ENCODE measurements at places on chromosomes 2 and 18.

DNA sequence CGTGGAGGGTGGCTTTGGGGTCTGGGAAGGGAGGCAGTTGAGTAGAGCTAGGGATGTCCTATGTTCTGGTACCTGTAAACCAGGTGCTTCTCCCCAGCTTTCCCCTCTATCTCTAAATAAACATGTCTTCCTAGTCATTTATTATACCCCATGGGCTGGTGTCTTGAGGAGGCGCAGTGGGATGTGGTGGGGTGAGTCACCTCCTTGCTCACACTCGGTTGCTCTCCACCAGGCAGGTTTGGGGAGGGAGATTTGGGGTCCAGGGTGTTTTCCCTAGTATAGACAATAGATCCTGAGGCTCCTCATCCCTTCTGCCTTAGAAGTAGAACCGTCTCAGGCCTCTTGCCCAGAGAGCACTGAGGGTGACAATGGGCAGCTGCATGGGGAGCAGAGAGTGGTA is 5.1 kb downstream of the PSD4 start:
- no peak for DNase-seq

DNA sequence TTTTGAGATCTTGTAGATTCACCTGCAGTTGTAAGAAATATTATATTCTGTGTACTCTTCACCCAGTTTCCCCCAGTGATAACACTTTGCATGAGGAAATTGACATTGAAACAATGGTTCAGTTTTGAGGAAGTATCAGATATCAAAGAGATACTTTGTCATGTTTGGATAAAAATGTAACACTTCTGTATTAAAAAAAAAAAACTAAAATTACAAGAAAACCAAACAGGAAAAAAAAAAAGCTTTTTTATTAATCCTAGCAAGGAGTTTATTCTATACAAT is 204.0 kb downstream of the ARL4C start:
- no peak for DNase-seq

- no peak for DNase-seq
These were observed 249.1 kb upstream of the SALL3 start for GRCh38 chr18:78730546-78730945.

GRCh38 chr2:188138313-188138712 is 153.4 kb upstream of the GULP1 start:
- DNase-seq = no peak

GRCh38 chr18:25518716-25519053 is 166.7 kb upstream of the ZNF521 start:
- DNase-seq = no peak

- no peak for DNase-seq
These were observed 364.7 kb downstream of the ERBB4 start for GRCh38 chr2:212173756-212174510.

GRCh38 chr2:240815761-240816583 is 4.0 kb downstream of the KIF1A start:
- no peak for DNase-seq

DNA sequence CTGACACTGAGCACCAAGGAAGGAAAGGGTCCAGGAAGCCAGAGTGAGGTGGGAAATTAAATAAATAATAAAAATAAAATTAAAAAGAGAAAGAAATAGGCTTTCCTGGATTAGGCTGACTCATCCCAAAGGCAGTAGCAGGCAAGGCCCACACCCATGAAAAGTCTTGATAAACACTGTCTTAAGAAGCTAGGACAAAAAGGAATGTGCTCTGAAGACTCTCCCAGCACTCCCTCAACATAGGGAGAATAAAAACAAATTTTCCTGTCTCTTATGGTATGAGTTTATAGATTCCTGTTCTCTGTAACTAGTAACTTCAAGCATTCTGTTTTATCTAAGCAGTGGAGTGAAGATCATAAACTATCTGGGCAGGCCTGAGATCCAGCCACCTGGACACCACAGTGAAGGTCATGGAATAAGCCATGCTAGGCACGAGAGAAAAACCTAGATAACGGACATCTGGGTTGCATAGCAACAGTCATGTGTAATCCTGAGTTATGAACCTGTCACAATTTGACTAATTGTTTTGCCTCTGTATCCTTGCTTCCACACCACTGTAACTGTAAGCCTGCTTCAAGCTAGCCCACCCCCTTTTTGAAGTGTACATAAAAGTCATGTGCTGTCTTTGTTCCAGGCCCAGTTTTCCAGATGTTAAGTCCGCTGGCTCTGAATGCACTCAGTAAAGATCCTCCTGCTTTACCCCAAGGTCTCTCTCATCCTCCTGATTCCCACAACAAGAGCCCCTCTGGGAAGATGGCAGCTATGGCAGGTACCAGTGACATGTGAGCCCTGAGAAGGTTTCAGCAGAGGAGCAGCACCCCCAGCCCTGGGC is 107.8 kb downstream of the NDUFA10 start:
- no peak for DNase-seq

DNA sequence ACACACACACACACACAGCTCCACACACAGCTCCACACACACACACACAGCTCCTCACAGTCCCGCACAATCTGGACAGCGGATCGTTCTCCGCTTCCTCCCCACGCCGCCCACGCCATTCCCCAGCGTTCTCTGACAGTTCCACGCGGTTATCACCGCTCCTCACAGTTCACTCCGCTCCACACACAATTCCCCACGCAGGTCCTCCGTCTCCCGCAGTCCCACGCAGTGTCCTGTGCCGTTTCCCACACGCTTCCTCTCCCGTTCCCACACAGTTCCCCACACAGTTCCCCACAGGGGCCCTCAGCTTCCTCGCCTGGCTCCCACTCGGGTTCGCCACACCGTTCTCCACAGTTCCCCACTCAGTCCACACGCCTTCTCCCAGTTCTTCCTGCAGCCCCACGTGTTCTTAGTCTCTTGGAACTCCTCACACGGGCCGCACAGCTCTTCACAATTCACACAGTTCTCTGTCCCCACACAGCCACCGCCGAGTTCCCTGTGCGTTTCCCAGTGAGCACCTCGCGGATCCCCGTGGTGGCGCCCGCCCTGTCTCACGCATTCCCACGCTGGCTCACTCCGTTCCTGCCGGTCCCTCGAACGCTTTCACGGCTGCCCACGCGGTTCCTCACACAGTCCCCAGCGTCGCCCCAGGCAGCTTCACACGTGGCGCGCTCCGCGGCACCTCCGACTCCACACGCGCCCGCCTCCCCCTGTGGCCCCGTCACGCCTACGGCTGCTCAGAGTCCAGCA is 38.4 kb downstream of the KIF1A start:
- DNase-seq = no peak

DNA sequence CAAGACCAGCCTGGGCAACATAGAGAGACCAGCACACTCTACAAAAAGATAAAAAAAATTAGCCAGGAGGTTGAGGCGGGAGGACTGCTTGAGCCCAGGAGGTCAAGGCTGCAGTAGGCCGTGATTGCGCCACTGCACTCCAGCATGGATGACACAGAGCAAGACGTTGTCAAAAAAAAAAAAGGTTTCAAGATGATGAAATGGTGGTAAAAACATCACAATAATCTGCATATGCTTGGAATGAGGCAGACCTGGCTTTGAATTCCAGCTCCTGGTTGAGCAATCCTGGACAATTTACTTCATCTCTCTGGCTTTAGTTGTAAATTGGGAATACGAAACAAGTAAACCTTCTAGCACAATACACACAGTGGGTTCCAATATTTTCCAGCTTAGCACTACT is 24.1 kb downstream of the USP40 start:
- DNase-seq = peak; percentile 38

DNA sequence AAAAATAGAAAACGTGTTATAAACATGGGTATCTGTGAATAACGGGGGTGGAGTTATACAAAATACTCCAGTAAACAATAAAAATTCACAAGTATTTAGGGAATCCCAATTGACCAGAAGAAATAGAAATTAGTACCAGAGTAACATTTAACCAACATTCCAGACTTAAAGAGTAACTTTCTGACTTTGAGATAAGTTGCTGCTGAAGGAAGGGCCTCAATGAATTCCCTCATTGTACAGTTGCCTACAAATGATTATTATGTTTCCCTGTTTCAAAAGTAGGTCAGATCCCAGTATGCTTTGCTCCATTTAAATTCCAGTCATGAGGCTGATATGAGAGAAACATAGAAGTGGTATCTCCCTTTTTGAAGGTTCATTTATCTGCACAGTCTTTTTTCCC is 88.3 kb upstream of the KCNH7 start:
- DNase-seq = no peak

- no peak for DNase-seq
These were observed 390.9 kb downstream of the NBAS start for GRCh38 chr2:15170070-15170775.

DNA sequence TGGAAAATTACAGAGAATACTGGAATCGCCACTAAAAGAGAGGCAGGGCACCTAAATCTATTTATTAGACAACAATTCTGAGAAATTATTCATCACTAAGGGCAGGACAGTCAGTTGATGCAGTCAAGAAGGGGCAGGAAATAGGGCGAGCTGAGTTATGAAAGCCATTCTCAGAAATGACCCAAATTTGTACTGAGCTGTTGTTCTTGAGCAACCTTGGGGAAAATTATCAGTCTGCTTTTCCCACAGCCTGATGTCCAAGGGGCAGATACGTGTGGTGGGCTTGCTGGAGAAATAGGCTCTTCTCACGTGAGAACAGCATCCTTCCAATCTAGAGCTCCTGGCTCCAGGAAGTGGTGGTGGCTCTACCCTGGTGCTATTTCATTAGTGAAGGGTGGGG is 38.6 kb downstream of the STON1 start:
- no peak for DNase-seq

DNA sequence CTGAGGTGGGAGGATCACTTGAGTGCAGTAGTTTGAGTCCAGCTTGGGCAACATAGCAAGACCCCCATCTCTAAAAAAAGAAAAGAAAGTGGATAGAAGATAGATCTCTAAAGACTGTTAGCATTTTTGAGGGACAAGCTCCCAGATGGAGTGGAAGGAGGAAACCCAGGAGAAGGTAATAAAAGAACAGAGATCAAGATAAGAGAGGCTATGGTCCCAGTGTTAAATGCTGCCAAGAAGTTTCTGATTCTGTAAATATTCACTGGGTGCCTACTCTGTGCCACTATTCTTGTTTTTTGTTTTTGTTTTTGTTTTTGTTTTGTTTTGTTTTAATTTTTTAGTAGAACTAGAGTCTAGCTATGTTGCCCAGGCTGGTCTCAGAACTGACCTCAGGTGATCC is 26.2 kb downstream of the FZD5 start:
- DNase-seq = no peak

- DNase-seq = no peak
These were observed 5.9 kb downstream of the INPP5D start for GRCh38 chr2:233065954-233066470.

GRCh38 chr2:157169889-157170288 is 87.6 kb upstream of the GALNT5 start:
- no peak for DNase-seq

GRCh38 chr2:157309878-157310277 is 15.7 kb downstream of the ERMN start:
- DNase-seq = no peak

DNA sequence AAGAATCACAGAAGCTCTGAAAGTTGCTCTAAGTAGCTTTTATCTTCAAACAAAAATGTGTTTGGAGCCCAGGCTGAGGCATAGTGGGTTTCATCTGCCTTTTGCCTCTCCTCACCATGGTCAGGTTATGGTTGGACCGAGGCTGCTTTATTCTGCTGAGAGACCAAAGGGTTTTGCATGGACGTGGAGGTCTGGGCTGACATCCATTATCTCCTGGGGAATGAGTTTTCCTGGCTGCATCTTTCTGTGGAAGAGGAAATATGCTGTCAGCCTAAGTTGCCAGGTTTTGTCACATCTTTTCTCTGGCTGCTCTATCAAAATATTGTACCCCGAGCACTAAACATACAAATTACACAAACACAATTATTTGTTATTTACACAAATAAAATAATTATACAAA is 223.2 kb downstream of the LDLRAD4 start:
- DNase-seq = no peak

- no peak for DNase-seq
These were observed 222.8 kb downstream of the NAPG start for GRCh38 chr18:10748641-10749040.

DNA sequence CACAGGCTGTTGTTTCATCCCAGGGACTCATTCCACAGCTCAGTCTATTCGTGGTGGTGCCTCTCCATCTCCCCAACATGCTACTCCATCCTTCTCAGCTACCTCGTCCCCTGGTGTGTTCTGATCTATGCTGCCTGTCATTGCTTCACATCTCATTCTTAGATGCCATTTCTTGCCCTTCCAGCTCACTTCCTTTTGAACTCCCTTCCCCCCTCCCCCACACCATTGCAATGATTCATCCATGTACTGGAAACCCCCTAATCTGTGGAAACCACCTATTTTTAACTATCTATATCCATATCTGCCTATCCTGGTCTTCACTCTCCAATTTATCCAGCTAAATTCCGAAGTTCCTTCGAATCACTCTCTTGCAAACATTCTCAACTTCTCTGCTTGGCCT is 65.7 kb upstream of the PARD3B start:
- no peak for DNase-seq

DNA sequence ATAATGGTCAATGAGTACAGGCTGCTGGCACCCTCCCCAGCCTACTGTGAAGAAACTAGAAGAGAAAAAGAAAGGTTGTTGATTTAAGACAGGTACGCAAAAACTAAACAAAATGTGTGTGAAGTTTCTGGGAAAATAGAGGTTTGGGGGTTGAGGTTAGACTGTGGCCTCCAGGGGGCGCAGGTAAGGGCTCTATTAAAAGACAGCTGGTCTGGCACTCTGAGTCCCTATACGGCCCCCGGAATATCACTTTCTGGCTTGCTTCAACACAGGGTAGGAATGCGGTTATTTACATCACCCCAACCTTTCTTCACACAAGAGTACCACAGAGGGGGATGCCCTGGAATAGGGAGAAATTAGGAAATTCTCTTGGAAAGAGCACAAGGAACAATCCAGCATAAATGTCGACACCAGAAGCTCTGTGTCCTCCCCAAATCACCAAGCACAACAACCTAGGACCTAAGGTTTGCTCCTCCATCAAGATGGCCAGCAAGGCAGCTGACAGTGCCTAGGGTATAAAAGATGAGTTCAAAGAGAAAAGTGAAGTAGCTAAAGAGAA is 480.8 kb upstream of the KLHL29 start:
- no peak for DNase-seq
